ENCODE measurements at places on chromosomes 4 and X. TPM values are rescaled to one million over a fixed set of nuclear protein-coding genes. Genes with fewer than 3 reads are reported as not detected.

GRIA3 gene
- 0.85 TPM for total RNA-seq

CCDC149 gene
- 13.5 TPM for total RNA-seq

GRCh38 chrX:10278716-10279115 is 121.9 kb downstream of the CLCN4 start:
- no peak for DNase-seq

F8A2 gene
- total RNA-seq = not detected

GRCh38 chr4:53235547-53235946 is 130.3 kb downstream of the SCFD2 start:
- no peak for DNase-seq

GRCh38 chrX:103681443-103681842 is 5.1 kb downstream of the MORF4L2 start:
- DNase-seq = no peak

GRCh38 chr4:81392164-81392563 is 79.5 kb downstream of the RASGEF1B start:
- no peak for DNase-seq

KIT gene
- total RNA-seq = 9.3 TPM

NMU gene
- total RNA-seq = 1.9 TPM

TLL1 gene
- total RNA-seq = 2.4 TPM

DNA sequence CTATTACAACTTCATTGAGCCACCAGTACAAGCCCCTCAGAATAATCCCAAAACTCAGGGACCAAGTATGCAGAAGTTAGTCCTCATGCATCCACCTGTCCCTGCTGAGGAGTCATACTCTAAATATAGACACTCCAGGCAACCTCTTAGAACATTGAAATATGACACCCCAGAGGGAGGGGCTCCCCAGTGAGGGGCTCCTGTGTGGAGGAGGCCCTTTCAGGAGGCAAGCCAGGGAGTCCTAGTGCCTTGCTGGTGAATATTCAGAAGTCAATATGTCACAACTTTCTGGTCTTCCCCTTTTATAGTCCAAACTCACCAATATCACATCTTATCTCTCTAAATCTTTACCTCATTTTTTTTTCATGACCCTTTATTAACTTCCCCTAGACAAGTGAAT is 1.6 kb upstream of the ARMCX6 start:
- no peak for DNase-seq

DNA sequence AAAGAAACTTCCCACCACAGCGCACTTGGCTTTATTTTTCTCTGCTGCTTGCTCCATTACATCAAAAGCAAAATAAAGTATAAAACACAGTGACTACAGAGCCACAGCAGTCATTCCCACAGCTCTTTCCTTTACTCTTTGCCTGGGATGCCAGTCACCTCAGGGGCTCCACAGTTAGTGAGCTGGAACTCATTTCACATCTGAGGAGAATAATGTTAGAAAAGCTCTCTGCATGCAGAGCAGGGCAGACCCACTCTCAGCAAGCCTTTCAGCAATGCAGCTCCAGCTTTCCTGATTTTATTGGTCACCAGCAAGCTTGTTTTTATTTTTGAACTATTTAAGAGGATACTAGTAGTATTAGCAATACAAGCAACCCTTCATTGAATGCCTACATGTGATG is 13.8 kb downstream of the GRXCR1 start:
- DNase-seq = no peak

DNA sequence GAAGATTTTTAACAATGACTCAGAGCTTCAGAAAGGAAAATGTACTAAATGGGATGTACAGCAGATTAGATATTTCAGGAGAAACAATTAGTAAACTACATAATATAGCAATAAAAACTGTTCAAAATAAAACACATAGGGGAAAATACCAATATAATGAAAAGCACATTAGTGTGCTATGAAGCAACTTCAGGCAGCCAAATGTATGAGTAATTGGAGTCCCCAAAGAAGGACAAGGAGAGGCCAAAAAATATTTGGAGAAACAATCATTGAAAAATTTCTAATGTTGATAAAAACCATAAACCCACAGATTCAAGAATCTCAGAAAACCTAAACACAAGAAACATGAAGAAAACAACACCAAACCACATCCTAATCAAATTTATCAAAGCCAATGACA is 129.3 kb upstream of the CHRDL1 start:
- DNase-seq = no peak

ALAS2 gene
- total RNA-seq = 0.74 TPM

DNA sequence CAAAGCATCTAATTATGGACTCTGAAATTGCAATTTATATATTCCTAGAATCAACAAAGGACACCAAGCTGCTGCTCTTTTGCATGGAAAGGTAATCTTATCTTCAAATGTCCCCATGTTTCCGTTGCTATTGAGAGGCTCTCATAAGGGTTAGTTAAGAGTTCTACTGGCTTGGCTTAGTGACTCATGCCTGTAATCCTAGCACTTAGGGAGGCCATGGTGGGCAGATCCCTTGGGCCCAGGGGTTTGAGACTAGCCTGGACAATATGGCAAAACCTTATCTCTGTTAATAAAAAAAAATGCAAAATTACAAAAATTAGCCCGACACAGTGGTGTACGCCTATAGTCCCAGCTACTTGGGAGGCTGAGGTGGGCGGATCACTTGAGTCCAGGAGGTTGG is 93.4 kb upstream of the RAPGEF2 start:
- DNase-seq = no peak

CLNK gene
- total RNA-seq = not detected

DNA sequence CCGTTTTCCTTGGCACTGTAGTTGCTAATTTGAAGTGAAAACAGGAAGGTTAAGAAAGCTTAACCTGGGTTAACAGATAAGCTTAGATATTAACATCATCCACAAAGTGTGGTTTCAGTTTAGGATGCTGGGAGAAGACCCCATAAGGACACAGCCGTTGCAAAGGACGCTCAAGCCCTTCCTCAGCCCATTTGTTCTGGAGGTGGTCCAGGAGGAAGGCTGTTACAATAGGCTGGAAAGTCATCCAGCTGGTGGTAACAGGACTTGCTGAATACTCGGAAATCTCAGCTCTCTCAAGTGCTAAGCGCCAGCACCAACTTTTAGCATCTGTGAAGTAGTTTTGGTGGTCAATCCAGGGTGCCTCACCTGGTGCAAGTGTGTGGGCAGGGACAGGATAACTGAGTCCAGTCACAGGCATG is 14.2 kb downstream of the CHST7 start:
- no peak for DNase-seq

GRCh38 chrX:103215425-103215991 is 600 bp downstream of the BEX4 start:
- no peak for DNase-seq

DNA sequence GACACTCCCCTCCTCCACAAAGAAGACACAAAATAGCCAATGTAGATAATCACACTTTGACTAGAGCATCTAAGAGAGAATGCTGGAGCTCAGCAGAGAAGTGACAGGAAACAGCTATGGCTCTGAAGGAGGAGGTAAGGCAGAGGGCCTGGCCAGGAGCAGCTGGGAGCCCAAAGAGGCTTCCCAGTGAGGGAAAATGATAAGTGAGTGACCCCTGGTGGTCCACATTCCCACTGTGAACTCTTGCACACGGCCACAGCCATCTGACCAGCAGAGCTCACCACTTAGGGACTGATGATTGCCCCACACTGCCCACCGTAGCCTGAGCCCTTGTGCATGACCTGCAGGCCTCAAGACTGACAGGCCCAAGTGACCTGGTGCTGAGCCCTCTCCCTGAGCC is 162.7 kb upstream of the GALNTL6 start:
- DNase-seq = no peak

TENM3 gene
- 1.6 TPM for total RNA-seq

DNA sequence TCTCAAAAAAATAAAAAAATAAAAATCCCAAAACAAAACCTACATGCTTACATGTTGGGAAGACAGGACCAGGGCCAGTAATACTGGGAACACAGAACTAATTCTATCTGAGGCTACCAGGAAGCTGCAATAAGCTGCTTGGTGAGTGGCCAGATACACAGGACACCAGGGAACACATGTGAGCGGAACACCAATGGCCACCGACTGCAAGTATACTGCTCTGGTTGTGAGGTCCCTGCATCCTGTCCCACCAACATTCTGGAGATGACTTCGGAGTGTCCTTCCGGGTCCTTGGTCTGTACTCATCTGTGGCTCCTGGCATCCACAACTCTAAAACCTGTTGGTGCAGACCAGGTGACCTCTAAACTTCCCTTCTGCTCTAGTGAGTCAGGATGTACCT is 2.7 kb downstream of the TNIP2 start:
- no peak for DNase-seq

GRCh38 chr4:150150629-150151062 is 72.4 kb downstream of the DCLK2 start:
- DNase-seq = no peak

KLB gene
- 0.40 TPM for total RNA-seq

DNA sequence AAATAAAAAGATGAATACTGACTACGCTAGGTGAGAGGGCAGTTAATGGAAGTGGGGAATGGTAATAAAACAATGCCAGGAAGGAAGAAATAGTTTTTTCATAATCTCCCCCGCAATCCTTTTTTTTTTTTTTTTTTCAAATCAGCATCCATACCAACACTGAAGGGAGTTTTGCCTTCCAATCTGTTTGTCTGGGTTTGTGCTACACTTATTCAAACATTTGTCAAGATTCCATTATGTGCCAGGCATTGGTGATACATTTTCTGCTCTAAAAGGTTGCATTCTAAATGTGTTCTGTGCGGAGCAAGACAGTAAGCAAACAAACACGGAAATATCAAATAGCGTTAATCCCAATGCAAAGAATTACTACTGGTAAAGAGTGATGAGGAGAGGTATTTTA is 437.9 kb upstream of the BOD1L1 start:
- no peak for DNase-seq

DNA sequence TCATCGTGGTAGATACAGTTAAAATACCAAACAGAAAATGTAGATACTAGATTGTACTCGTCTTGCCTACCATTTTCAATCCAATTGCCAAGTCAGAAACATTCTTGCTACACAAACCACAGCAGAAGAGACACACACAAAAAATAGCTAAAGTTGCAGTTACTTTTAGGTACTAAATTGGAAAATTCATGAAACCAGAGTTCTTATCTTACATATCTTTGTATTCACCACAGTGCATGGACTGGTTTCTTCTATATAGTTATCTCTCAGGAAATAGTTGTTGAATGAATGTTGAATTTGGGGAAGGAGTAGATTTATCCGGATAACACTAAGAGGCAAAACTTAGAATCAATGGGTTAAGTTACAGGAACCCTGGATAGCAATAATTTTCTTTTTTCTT is 14.2 kb downstream of the COL4A5 start:
- no peak for DNase-seq

DNA sequence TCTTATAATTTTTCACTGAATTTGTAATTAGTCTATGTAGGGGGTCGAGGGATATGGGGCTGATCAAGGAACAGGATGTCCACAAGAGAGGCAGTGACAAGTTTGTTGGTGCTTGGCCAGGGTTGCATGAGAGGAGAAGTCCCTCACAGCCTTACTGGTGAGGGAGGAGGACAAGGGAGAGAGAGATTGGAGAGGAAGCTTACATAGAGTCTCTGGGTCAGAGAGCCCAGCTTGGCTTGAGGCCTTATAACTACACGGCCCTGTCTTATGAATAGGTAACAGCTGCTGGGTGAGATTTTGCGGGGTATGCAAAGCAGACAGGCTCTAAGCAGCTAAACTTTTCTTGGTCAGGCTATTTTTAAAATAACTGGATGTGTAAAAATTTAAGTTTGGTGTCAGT is 37.9 kb upstream of the OTUD4 start:
- DNase-seq = no peak

DNA sequence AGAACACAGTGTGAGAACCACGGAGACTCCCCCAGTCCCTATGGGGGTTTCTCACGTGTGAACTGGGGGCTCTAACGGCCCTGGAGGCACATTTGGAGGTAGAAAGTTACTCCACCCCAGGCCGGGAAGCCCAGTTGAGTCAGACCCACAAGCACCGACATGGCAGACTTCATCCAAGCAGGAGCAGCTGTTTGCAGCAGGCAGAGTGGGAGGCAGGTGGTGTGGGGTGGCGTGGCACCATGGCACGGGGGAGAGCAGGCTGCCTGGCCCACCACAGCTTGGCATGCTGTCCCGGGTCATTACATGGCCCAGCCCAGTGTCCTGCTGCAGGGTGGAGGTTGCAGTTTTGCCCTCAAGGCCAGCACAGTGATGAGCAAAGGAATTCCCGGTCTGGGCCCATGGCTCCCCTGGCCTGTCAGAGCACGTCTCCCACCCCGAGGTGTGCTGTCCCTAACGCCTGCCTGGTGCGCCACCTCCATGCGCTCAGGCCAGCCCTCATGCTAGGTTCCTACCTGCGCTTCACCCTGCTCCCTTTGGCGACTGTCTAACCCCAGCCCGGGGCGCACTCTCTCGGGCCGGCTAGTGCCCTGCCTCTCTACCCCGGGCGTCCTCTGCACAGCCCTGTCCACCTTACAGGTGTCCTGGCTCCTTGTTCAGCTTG is 90.6 kb upstream of the AFAP1 start:
- DNase-seq = no peak

DNA sequence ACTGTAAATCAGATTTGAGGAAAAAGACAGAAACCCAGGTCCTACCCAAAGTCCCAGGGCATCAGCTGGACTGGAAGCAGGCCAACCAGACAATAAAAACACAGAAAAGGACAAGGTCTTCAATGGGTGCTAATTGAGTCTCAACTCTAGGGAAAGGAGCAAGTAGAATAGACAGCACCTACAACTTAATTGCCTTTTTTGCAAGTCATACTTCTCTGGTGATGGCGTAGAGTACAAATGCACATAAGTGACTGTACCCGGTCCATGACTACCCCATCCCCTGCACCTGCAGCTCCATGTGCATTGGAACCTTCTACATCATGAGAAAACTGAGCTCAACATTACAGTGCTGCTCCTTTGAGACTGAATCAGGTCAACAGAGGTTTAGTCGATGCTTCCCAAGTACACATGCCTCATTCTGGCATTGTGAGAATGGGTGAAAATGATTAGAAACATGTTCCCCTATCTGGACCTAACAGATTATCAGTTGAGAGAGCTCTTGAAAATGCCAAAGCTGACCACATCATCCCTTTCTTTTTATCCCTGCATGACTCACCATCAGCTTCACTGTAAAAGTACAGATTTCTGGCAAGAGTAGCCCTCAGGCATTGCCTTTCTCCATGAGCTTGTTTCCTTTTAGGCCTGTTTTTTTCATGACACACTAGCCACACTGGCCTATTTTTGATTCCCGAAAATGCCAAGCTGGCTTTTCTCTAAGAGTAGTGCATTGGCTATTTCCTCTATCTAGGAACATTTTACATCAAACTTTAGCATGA is 298.3 kb downstream of the HS3ST1 start:
- no peak for DNase-seq

- no peak for DNase-seq
Observed at GRCh38 chr4:143127621-143128020, 57.1 kb upstream of the USP38 start.
